ENCODE measurements at places on chromosomes 5 and 9.
A peak's percentile ranks its signal among the peaks of the same experiment; 100 is the strongest.

- no peak for DNase-seq
Measured at GRCh38 chr5:109347252-109347888, 62.4 kb downstream of the PJA2 start.

- no peak for DNase-seq
Measured at GRCh38 chr9:111691672-111692329, 30.4 kb downstream of the GNG10 start.

GRCh38 chr5:73815631-73816030, 189.6 kb downstream of the ARHGEF28 start:
- DNase-seq: no peak

- no peak for DNase-seq
Measured at GRCh38 chr9:124263213-124263612, 5.5 kb downstream of the NEK6 start.

GRCh38 chr9:137666955-137667670, 48.3 kb downstream of the EHMT1 start:
- DNase-seq: no peak

DNA sequence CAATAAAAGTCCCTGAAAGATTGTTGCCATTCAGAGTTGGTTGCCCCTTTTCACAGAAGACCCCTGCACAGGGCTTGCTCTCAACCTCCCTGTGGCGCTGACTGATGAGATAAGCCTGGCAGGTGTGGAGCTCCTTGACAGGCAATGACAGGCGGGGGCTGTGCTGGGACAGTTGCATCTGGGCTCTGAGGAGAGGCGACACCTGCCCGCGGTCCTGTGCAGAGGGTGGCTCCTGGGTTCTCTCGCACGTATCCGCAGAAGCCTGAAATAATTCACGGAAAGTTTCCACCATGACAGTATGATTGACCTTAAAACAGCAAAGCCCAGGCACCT, 19.8 kb upstream of the EXOC3 start:
- no peak for DNase-seq

DNA sequence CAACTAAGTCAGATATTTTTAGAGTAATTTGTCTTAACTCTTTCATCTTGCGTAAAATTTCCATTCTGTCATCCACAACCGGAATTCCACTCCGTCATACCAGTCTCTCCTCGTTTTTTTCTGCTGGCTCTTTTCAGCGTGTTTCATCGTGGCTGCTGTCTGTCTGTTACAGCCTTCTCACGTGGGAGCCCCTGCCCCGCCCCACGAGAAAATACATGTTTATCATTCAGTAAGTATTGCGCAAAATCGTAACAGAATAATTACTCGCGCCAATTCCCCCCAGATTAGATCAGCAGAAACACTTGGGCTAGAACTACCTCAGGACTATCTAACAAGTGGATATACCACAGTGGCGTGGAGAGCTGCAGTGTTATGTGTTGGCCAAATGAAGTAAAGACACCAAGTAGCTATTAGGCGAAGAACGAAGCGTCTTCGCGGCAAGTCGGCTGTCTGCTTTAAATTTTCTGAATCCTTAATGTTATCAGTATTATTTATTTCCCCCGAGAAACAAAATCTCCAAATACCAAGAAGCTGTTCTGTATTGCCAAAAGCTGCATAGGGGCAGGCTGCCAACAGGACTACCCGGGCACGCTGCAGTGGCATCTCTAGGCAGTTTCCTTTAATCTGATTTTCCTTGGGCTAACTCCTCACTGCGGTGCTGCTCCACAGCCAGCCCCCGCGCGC, 566 bp upstream of the FOCAD start:
- peak; percentile 6 for DNase-seq

DNA sequence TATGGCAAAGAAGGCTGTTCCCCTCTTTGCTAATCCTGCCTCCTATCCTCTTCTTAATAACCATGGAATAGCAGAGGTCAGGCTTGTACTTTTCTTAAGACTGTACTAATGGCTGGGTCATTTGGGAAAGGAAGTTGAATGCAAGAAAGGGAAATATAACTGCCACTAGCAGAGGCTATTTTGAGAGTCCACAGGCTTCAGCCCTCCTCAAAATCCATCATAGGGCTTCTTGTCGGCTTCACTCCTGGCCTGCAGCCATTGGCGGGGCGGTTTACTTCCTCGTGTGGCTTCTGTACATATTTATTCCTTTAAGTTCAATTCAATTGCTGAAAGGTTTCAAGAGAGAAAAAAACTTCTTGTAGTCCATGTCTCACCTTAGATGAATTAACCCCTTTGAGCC, 2.8 kb upstream of the PARP8 start:
- DNase-seq: no peak

GRCh38 chr9:93319992-93320500, 131.4 kb upstream of the FAM120A start:
- DNase-seq: no peak

DNA sequence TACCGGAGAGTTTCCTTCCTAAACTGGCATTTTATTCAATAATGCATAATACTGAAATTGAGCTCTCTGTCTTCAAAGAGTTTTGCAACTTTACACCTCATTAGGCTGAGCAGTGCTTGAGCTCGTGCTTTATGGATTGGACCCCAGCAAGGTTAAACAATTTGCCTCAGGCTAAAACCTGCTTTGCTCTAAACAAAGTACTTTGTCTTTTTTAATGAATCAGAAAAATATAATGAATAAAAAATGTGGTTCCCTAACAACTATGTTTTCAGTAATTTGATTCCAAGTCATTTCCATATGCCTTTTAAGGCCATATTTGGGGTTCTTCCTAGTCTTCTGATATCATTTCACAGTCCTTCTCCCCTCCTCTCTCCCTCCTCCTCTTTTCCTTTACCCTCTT, 20.0 kb downstream of the ZNF366 start:
- DNase-seq: no peak

DNA sequence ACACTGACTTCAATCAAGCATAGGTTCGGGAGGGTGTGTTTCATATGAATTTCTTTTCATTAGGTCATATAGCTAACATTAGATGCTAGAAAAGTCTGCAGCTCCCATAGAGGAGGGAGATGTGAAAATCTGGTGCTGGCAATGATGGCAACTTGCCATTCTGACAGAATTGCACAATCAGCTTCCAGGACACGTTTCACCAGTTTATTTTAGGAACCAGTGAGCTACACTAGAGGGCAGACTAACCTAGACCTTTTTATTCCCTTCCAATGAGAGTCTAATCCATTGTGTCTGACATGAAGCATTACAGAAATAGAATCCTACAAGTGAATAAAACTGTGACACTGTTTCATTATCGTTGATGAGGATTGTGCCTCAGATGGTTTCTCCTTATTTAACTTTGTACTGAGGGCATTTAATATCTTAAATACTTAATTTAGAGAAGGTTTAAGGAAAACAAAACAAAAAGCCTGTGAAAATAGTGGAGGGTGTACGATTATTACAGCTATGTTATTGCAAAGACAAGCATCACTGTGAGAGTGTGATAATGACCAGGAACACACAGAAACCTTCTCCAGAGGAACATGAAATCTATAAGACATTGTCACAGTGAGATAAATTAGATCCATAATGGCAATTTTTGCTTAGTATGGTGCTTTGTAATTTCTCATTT, 363.3 kb upstream of the RPS23 start:
- peak; percentile 7 for DNase-seq

- no peak for DNase-seq
Measured at GRCh38 chr5:108257996-108258395, 123.9 kb downstream of the FBXL17 start.

- no peak for DNase-seq
Measured at GRCh38 chr9:130543859-130544258, 35.5 kb upstream of the FUBP3 start.

GRCh38 chr5:16713386-16713928, 96.7 kb upstream of the RETREG1 start:
- DNase-seq: no peak

- DNase-seq: peak; percentile 12
Measured at GRCh38 chr5:6829150-6829784, 116.0 kb downstream of the TENT4A start.

- DNase-seq: no peak
Measured at GRCh38 chr9:87064311-87064710, 117.0 kb upstream of the GAS1 start.

GRCh38 chr9:75869236-75869635, 21.2 kb upstream of the PCSK5 start:
- DNase-seq: no peak

DNA sequence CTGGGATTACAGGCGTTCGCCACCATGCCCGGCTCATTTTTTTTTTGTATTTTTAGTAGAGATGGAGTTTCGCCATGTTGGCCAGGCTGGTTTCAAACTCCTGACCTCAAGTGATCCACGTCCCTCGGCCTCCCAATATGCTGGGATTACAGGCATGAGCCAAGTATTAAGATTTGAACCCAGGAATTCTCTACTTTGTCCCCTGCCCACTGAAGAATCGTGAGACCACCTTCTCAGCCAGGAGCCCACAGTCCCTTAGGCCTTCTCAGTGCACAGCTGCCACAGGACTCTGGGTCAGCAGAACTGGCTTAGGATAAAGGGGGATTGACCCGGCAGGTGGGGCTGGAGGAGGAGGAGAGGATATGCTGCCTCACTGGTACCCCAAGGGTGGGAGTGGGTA, 13.4 kb downstream of the OLFML2A start:
- DNase-seq: no peak

DNA sequence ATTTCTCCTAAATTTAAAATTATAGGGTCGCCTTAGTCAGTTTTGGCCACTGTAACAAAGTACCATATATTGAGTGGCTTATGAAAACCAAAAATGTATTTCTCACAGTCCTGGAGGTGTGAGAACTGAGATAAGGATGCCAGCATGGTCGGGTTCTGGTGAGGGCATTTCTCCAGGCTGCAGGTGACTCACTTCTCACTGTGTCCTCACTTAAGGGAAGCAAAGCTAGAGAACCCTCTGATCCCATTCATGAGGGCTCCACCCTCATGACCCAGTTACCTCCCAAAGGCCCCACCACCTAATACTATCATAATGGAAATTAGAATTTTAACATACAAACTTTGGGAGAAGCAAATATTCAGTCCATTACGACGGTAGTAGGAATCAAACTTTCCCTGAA, 75.1 kb upstream of the FBN2 start:
- DNase-seq: no peak

GRCh38 chr5:2721385-2722138, 29.9 kb downstream of the IRX2 start:
- DNase-seq: no peak

GRCh38 chr9:121348221-121348620, 21.8 kb downstream of the STOM start:
- no peak for DNase-seq

- no peak for DNase-seq
Measured at GRCh38 chr5:170552621-170553115, 48.8 kb downstream of the KCNIP1 start.

- peak; percentile 75 for DNase-seq
Measured at GRCh38 chr5:43556857-43557542, at the start of gene PAIP1. Gene PAIP1, minus strand, starts transcription at chr5:43557077. Its CDS starts 231 bp downstream, at chr5:43556846.

DNA sequence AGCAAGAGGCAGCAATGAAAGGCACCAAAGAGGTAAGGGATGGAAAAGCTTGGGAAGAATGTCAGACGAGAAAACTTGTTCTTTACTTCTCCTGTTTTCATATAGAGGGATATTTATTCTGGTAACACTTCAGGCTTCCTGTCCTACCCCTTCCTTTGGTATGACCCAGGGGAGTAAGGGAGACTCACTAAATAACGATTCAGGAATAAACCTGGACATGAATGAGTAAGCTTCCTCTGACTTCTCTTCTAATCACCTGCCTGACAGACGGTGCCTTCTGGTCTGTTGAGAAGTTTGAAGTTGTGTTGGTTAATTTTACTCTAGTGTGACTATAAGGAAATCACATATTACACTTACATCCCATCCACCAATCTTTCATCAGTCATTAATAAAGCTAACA, 461.2 kb downstream of the CDH12 start:
- DNase-seq: no peak

- DNase-seq: no peak
Measured at GRCh38 chr5:89401659-89402058, 518.7 kb upstream of the MEF2C start.

GRCh38 chr5:154243736-154244135, 53.2 kb downstream of the GALNT10 start:
- DNase-seq: no peak

DNA sequence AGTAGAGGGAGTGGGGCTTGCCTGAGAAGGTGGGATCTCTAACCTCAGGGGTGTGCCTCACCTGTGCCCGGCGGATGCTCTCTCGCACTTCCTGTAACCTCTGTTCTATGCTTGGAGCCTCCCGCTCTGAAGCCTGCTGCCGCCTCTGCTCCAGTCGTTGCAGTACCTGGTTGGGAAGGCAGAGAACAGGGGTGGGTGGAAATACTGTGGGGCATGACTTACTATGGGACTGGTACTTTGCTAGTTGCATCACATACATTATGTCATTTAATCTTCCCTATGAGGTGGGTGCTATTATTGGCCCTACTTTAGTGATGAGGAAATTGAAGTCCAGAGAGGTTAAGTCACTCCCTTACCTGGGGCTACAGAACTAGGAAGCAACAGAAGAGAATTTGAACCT, 5.2 kb downstream of the FCHSD1 start:
- DNase-seq: no peak

DNA sequence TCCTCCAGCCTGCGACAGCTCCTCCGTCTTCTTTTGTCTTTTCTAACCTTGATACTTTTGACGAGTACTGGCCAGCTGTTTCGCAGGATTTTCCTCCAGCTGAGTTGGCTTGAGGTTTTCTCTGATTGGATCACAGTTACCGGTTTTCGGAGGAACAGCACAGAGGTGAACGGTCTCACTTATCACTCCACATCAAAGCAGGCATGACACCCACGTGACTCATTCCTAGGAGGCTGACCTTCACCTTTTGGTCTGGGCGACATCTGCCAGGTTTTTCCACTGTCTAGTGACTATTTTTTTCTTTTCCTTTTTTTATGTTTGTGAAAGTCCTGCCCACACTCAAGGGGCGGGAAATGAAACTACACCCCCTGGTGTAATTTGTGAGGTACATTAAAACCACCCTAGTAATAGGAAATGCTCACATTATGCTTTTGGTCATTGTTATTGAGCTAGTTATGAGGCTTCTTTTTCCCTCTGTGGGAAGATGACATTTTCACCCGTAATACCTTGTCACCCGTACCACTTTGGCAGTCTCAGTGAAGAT, 319.2 kb downstream of the GADD45G start:
- DNase-seq: no peak

DNA sequence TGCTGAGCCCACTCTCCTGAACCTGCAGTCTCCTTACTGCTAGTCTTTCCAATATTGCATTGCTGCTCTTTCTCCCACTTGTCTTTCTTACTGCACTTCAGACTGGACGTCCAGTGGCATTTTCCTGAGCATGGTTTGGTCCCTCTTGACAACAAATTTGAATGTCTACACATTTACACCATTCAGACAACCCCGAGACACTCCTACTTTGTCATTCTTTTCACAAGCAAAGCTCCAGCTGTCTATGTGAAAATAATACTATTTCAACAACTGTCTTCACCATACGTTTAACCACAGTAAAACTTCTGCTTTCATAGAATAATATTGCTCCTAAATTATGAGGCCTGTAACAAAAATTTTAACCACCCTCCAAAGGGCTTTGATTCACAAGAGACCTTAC, 10.4 kb upstream of the APTX start:
- no peak for DNase-seq

Measured in GM12891 (cell line).